Activated naive CD4-positive, alpha-beta T cell treated with Interleukin-2 at 50 U/mL for 16 hours (primary cell): ENCODE measurements at places on chromosomes 11 and 22.

DNA sequence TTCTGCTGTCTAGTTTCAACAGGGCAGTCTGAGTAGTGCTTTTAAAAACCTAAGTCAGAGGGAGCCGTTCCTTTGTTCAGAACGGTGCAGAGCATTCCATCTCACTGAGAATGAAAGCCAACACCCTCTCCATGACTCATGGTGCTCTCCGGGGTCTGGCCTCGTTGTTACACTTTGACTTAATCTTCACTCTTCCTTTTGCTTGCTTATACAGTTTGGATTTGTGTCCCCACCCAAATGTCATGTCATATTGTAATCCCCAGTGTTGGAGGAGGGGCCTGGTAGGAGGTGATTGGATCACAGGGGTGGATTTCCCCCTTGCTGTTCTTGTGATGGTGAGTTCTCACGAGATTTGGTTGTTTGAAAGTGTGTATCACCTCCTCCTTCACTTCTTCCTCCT lies 292.2 kb downstream of the ST3GAL4 start:
- DNase-seq, result no peak

DNA sequence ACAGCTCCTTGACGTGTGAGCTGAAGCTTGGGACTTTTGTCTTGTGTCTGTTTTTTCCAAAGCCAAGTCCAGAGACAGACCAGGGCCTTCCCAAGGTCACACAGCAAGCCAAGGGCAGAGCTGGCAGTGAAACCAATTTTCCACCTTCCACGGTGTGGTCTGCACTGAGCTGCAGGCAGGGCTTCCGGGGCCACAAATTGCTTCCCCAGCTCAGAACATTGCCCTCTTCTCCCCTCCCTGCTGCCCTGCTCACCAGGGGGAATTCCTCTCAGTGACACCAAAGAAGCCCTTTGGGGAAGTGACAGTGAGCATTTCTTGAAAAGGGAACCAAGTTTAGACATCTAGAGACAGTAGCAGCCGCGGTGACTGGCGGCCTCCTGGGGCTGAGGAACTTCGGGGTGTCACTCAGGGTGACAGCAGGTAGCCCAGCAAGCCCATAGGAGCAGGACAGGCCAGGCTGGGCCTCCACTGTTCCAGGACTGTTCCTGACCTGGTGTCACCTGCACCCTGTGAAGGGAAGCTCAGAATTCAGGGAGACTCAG lies 9.2 kb downstream of the FXYD2 start:
- DNase-seq, result peak; percentile 73

DNA sequence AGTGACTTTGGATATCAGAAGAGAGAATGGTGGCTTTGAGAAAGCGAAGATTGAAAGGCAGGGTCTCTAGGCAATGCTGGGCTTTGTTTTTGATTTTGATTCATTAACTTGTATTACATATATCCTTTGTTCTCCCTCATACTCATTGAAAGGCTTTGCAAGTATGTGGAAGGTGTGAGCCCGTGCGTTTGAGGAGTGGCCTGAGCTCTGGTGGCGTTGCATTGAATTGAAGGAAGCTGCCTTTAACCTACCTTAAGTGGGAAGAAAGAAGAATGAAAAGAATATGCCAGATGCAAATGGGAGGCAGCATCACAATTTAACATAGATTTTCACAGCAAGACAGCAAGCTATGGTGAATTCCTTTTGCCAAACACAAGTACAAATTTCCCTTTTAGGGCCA lies 6.7 kb downstream of the MMP7 start:
- no peak for DNase-seq

GRCh38 chr11:11478687-11479086 lies 125.6 kb upstream of the CSNK2A3 start:
- DNase-seq, result no peak

DNA sequence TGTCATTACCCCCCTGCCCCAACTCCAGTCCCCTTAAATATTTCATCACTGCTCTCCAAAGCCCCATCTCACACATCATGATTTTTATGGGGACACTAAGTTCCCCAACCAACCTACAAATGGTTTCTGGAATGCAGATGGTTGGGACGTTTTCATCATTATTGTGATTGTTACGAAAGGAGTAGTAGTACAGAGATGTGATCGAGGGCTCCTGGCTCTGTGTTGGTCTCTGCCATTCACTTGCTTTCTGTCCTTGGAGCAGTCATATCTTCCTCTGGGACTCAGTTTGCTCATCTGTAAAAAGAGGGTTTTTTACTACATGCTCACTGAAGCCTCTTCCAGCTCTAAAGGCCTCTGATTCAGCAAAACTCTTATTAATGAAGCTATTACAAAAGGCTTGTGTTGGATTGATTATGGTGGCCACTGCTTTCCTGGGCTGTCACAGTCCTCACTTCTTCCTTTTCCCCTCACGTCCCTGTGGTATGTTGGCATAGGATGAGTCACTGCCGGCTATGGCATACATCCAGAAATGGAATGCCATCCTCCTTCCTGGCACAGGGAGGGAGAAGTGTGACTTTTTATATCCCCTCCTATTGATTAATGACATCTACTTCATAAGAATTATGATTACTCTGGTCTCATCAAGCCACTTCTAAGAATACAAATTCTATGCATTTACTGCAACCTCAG lies 593.7 kb downstream of the METTL15 start:
- DNase-seq, result no peak

- DNase-seq, result no peak
These were observed 77.1 kb upstream of the GNAZ start for GRCh38 chr22:22993184-22993583.

GRCh38 chr22:32469799-32470212 lies 4.8 kb upstream of the FBXO7 start:
- no peak for DNase-seq

GRCh38 chr11:115558635-115559034 lies 54.4 kb upstream of the CADM1 start:
- DNase-seq, result no peak

GRCh38 chr11:76567261-76567660 lies 103.3 kb downstream of the LRRC32 start:
- DNase-seq, result no peak

DNA sequence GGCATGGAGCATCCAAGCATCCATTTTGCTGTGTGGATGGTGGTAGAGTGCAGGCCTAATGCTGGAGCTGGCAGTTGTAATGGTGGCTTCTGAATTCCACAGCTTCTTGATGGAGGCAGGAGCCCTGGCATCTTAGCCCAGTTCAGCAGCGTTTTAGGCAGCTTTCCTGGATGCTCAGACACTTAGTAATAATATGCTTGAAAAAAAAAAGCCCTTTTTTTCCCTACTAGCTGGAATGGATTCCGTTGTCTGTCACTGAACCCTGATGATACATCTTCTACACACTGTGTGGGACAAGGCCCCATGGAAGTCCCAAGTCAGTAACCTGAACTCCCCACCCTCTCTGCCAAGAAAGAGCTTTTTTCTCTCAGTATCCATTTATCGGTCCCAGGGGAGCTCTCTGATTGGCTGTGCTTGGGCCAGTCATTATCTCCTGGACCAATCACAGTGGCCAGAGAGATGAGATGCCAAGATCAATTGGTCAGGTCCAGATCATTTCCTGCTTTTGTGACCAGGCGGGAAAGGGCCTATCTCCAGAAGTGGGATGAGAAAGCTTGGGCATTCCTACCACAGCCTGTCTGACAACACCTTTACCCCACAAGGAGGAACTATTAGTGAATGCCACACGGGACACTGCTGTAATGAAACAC lies 34.2 kb downstream of the MCM5 start:
- no peak for DNase-seq

GRCh38 chr11:35997902-35998520 lies 54.1 kb downstream of the LDLRAD3 start:
- no peak for DNase-seq

GRCh38 chr11:114316980-114317786 lies 21.0 kb downstream of the NNMT start:
- DNase-seq, result no peak
